ENCODE measurements at places on chromosomes 16 and 17.

- DNase-seq, result no peak
Observed at GRCh38 chr17:56499799-56500388, 93.6 kb upstream of the NOG start.

DNA sequence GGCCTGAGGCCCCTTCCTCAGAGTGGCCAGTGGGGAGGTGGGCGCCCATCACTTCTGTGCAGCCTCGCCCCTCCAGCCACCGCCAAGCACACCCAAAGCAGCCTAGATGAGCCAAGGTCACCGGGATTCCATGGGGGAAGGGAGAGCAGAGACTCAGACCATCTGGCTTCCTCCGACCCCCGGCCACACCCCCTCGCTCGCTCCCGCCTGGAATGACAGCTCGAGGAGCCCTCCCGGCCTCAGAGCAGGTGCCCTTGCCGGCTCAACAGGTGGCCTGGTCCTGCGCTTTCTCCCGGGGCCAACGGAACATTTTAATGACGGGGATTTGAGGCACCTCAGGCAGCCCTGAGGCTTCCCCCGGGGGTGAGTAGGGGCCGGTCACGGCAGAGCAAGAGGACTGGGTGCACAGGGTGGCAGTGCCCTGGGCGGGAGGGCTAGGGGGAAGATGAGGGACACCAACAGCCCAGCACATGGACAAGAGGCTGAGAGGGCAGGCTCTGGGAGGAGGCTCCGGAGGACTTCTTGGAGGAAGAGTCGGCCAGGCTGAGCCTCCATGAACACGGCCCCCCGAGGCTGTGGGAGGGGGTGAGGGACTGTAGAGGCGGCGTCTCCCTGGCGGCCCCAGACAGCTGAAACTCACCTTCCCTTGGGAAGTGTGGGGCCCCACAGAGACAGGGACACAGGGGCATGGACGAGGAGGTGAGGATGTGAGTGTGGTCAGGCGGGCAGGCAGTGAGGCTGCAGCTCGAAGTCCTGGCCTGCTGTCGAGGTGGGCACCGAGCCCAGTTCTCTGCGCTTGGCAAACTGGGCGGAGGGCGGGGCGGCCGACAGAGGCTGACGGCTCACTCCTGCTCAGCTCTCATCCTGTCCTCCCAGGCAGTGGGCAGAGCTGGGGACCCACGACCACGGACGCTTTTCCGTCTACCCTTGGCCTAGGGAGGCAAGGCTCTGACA is 12.5 kb upstream of the C1QTNF8 start:
- no peak for DNase-seq

DNA sequence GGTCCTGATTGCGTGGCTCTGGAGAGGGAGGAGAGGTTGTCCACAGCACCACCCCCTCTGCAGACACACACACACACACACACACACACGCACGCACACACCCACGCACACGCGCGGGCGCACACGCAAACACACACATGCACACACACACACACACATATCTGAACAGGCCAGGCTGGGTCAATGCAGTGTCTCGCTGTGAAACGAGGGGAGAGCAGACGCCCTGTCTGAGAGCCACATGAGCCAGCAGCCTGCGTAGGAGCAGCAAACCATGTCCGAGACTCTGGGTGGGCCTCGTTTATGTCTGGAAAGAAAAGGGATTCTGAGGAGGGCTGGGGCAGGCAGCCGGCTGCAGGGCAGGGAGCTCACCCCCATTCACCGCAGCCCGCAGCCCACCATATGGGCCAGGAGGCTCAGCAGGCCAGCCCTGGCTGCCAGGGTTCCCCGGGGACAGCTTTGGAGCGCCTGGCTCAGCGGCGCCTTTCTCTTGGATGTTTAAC is 93.3 kb upstream of the TNRC6C start:
- DNase-seq, result no peak

DNA sequence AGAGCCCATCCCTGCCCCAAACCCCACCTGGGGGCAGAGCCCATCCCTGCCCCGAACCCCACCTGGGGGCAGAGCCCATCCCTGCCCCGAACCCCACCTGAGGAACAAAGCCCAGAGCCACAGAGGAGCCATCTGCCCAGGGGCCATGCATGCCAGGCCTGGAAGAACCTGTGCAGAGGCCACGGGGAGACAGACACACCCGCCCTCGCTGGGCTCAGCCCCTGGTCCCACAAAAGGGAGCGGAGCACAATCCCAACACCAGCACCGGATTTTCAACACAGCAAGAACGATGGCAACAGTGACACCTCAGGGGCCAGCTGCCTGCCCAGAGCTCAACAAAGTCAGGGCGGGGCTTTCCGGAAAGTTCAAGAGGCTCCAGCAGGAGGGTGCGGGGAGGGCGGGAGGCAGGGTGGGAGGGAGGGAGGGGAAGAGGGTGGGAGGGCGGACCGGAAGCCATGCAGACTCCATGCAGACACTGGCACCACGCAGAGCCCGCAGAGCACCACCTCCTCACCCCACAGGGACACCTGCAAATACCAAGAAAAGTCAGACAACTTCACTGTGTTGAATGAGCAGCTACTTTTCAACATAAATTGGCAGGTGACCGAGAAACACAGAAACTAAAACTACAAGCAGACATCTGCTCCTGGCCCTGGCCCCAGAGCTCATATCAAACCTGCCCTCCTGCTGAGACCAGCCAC is 27.9 kb upstream of the C16orf95 start:
- DNase-seq, result no peak

- DNase-seq, result no peak
Observed at GRCh38 chr17:73132085-73132492, 32.7 kb upstream of the SSTR2 start.

DNA sequence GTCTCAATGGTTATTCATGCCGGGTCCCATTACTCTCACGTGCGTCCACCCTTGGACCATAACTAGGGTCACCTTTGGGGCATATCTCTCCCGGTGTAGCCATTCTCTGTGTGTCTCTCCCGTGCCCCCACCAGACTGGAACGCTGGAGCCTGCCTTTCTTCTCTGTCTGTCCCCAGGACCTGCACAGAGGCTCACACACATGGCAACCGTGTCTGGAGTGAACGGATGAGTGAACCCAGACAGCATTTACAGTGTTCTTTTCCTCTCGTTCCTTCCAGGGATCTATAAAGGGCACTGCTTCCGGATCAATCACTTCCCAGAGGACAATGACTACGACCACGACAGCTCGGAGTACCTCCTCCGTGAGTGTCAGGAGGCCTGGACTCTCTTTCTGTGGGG is 26.4 kb upstream of the CACNG1 start:
- DNase-seq, result no peak

- no peak for DNase-seq
Observed at GRCh38 chr16:20259541-20259940, 67.8 kb downstream of the GP2 start.

GRCh38 chr17:47252209-47252608 is 1.4 kb upstream of the ITGB3 start:
- no peak for DNase-seq

DNA sequence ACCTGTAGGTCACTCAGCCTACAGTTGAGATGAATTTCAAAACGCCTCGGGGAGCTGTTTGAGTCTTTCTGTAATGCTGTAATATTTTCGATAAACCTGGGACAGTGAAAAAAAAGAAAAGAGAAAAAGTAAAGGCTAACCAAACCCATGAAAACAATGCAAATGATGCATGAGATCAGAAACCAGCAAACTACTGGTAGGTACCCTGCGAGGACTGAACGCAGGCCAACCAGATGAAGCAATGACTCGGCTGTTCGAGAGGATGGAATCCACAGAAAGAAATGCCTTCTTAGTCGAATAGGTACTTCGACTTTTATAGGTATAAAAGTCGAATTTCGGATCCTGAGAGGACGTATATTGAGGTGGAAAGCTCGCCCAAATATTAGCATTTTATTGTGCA is 509 bp upstream of the ATAD5 start:
- DNase-seq, result no peak

- DNase-seq, result peak; percentile 37
Observed at GRCh38 chr16:30183233-30184095, at the start of gene CORO1A. Gene CORO1A (plus strand): TSS chr16:30183602. CDS start chr16:30185210, 1,608 bp downstream.

DNA sequence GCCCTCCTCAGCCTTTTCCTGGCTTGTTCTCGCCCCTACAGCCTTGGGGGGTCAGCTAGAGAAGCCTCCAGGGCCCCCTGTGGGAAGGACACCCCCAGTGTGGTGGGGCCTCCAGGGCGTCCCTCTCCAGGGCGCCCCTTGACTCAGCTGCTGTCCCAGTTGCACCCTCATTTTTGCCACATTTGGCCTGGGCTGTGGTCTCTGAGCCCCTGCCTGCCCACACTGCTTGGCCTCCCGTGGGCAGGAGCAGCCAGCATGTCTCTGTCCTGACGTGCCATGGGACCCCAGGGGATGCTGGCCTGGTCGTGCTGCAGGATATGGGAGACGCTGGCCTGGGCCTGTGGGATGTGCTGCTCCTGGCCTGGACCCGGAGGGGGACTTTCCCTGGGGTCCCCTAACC is 5.0 kb downstream of the CHTF18 start:
- no peak for DNase-seq

DNA sequence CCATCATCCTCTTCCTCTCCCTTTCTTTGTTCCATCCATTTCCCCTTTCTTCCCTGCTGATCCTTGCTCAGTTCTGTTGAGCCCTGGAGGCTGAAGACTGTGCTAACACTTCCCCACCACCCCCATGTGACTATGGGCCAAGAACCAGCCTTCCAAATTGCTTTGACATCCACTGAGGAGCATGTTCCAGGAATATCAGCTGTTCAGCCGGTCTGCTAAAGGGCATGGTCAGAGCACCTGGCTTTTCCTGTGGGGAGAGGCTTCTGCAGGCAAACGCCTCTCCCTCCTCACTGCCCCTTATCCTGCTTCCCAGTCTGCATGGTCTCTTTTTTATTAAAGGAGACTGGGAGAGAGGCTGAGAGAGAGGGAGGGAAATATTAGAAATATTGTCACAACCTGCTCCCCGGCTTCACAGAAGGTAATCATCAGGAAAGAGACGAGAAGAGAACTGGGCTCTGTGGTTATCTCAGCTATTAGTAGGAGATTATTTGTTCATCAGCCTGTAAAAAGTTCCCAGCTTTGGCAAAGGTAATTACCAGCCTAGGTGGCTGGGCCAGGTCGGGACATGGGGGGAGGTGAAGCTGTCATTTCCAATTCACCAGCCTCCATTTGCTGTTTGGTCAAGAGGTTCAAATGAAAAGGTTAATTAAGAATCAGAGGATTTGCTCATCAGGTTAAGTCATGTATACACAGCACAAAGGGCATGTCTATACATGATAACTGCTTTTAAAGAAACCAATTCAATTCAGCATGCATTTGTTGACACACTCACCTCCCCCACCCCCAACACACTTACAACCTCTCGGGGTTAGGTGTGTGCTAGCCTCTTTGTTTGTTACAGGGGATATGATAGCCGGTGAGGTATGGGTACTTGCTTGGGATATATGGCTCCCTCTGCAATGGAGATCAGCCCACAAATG is 83.7 kb upstream of the CRHR1 start:
- DNase-seq, result no peak

DNA sequence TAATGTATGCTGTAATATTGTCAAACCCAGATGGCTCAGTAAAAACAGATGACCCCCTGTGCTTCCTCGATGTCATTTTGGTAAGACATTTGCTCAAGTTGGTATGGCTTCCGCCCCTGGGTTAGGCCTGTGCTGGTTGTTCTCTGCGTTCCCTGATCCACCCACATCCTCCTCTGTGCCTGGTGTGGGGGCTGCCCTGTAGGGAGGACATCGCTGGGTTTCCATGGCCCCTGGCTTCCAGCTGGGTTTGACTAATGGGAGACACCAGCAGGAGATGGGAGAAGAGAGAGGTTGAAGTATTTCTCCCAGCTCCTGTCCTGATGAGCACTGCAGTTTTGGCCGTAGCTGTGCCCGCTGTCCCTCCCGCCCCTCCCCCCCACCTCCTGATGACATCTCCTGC is 4.4 kb upstream of the MFAP4 start:
- DNase-seq, result no peak

- DNase-seq, result no peak
Observed at GRCh38 chr17:46745376-46745775, 73.1 kb downstream of the WNT3 start.

DNA sequence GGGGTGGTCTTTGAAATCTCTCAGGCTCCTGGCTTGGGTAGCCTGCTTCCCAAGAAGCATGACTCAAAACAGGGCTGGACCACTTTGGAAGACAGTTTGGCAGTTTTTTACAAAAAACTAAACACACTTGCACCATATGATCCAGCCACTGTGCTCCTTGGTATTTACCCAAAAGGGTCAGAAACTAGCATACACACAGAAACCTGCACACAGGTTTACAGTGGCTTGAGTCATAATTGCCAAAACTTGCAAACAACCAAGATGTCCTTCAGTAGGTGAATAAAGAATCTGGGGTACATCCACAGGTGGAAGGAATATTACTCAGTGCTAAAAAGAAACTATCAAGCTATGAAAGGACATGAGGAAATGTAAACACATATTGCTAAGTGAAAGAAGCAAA is 323.2 kb upstream of the CDH5 start:
- DNase-seq, result no peak

DNA sequence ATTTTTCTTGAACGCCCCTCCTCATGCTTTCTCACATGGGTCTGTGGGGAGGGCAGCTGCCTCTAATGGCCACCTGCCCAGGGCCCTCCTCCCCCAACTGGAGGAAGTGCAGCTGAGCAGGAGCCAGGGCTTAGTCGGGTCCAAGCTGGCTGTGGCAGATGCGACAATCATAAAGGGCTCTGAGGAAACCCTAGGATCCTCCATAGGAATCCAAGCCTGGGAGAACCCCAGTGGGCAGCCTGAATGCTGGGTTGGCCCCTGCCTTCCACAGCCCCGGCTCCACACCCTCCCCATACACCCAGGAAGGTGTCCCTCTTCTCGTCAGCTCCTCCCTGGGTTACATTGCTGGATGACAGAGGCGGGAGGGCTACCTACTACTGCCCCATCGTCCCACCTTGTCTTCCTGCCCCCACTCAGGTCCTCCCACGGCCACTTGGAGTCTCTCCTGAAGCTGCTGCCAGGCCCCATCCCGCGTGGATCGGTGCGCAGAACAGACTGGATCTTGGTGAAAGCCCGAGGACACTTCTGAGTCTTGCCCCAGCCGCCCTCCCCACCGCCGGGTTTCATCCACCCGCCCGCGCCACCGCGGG is 15.6 kb upstream of the CBFB start:
- no peak for DNase-seq

- DNase-seq, result peak; percentile 46
Observed at GRCh38 chr17:20206591-20206990, 197.4 kb downstream of the SPECC1 start.

DNA sequence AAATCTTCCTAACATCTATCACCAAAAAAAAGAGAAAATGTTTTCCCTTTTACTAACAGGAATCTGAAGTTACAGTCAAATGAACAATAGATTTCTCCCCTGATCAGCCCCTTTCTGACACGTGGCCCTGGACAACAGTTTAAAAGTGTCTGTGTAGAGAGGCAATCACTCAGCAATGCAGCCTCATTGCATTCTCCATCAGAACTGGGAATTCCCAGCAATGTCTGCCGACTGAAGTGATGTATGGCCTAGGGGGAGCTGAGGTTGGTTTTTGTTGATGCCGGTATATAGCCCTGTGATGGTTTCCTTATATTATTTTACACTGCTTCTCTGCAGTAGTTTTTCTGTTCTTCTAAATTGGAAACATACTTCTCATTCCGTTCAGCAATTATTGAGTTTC is 904.3 kb upstream of the CDH8 start:
- no peak for DNase-seq

- no peak for DNase-seq
Observed at GRCh38 chr17:49527927-49528651, 33.0 kb downstream of the NGFR start.

- no peak for DNase-seq
Observed at GRCh38 chr17:31198026-31198425, 99.0 kb downstream of the OMG start.

- peak; percentile 54 for DNase-seq
Observed at GRCh38 chr17:59004338-59005111, 102.2 kb downstream of the TRIM37 start.
